T-helper 9 cell (primary cell): ENCODE measurements at places on chromosomes 1 and 21.

DNA sequence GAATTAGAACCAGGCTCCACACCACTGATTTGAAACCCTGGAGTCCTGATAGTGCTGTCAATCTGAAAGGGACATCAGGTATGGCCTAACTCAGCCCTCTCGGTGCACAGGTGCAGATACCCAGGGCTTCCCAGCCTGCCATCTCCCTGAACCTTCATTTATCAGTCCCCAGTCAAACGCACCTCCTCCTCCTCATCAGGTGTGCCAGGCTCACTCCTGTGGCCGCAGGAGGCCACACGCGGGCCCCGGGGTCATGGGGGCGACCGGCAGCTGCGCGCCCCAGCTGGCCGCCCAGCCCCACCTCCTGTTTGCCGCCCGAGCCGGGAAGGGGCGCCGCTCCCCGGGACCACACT lies 572 bp downstream of the FUCA1 start:
- DNase-seq: no peak

- no peak for DNase-seq
Observed at GRCh38 chr21:34728479-34728878, 59.7 kb downstream of the CLIC6 start.

DNA sequence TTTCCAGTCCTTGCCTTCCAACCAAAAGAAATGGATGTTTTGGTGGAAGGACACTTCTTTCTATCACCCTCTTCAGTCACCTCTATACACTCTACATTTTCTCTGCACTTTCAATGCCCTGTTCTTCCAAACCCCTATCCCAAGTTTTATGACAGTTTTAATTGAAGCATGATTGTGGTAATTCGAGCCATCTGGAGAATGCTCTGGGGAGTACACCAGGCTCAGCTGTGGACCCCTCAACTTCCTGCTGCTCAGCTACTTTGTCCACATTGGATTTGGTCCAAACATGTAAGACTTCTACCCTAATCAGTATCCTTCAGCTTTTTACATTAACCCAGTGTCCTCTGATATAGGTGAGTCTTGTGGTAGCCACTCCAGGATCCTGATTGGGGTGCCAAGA lies 129.6 kb downstream of the SYT2 start:
- no peak for DNase-seq

- no peak for DNase-seq
Observed at GRCh38 chr1:147214325-147214724, 10.8 kb downstream of the FMO5 start.
